Kidney (tissue), 22 donors: ENCODE measurements at places on chromosomes 4 and X. TPM values are rescaled to one million over a fixed set of nuclear protein-coding genes. Genes with fewer than 3 reads are reported as not detected.

GRCh38 chrX:96424007-96424406 is 260.6 kb upstream of the DIAPH2 start:
- no peak for DNase-seq

- no peak for DNase-seq
Observed at GRCh38 chr4:107333518-107333917, 297.4 kb upstream of the DKK2 start.

DNA sequence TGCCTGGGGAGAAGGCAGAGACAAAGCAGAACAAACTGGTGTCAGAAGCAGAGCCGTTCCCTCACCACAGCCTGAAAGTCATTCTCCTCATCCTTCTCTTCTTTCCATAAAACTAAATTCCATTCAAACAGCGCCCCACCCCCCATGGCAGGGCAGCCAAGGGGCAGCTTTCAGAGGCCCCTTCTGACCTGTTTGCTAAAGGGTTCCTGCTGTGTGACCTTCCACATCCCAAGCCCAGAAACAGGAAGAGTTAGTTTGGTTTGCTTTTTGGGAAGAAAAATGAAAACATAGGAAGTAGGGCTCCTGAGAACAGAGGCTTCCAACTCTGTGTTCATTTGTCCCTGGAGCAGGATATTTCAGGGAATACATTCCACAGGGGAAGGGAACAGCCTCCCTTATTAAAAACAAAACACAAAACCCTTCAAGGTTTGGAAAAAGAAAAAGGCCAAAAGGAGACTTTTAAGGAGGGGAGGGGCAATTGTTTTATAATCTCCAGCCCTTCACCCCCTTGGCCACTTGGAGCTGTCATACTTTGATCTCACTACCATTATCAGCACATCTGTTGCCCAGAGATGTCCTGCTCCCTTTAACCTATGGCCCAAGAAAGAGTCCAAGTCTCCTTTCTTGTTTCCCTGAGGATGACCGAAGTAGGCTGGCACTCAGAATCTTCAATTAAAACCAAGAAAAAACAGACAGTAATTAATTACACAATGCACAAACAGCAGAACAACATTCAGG is 25.3 kb downstream of the STARD8 start:
- DNase-seq, result no peak

The GPR50 gene
- total RNA-seq, result not detected

The CCKAR gene
- not detected for total RNA-seq

- DNase-seq, result peak; percentile 48
Observed at GRCh38 chr4:81648576-81649275, 177.0 kb upstream of the RASGEF1B start.

DNA sequence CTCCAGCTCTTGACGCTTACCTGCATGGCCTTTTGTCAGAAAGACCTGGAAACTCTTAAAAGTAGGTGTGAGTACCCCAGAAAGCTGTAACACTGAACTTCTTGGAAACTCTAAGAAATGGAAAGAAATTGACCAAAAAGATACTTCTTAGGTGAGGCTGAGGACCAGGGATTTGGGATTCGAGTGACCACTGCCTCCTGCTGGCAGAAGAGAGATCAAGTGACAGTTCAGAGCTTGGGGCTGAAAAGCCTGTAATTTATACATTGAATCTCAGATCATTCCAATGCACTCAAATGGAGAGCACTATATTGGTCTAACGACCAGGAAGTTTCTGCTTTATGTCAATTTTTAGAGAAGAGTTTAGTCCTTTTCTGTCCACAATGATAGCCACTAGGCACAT is 204.6 kb downstream of the PDGFRA start:
- no peak for DNase-seq

The ADH6 gene
- 10.2 TPM for total RNA-seq

DNA sequence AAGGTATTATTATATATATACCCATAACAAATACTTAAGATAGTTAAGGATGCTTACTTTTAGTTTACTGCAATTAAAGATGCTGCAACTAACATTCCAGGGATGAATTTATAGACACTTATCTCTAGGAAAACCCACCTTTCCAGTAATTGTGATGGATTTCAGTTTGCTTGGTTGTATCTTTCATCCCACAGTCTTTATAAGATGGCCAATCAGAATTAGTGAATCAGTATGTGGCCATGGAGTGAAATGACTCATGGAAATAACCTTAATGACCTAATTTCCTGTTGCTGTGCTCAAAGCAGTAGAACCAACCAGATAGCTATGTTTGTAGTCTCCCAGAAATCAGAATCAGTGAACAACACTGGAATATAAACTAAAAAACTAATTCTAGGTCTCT is 26.4 kb downstream of the MOSPD2 start:
- no peak for DNase-seq

DNA sequence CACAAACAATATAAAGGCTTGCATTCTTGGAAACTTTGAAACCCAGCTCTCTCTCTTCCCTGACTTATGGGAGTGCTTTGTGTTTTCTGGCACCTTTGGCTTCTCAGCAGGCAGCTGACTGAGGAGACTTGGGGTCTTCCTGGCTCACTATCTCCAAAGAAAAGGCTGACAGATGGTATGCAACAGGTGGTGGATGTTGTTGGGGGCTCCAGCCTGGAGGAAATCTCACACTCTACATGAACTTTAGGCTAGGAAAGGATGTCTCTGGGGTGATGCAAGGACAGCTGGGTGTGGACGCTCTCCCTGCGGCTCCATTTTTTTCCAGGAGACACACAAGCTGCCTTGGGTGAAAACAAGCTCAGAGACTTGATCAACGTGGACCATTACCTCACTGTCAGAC is 67.4 kb downstream of the DNAAF6 start:
- DNase-seq, result no peak
